H7 (cell line): ENCODE measurements at places on chromosomes 4 and X. TPM values are rescaled to one million over a fixed set of nuclear protein-coding genes. Genes with fewer than 3 reads are reported as not detected.
A peak's percentile ranks its signal among the peaks of the same experiment; 100 is the strongest.

The TCEAL1 gene
- total RNA-seq = 9.2 and 10.3 TPM in 2 replicates

The DRD5 gene
- total RNA-seq = not detected in 2 replicates

The GPR50 gene
- 0.55 and 1.5 TPM in 2 replicates for total RNA-seq

The OTUD6A gene
- total RNA-seq = not detected in 2 replicates

The SLITRK4 gene
- total RNA-seq = 9.9 and 12.7 TPM in 2 replicates

The LNX1 gene
- total RNA-seq = 1.6 and 2.7 TPM in 2 replicates

The RHOH gene
- total RNA-seq = 1.4 and 2.1 TPM in 2 replicates

The GPRASP2 gene
- total RNA-seq = 16.8 and 20.8 TPM in 2 replicates

DNA sequence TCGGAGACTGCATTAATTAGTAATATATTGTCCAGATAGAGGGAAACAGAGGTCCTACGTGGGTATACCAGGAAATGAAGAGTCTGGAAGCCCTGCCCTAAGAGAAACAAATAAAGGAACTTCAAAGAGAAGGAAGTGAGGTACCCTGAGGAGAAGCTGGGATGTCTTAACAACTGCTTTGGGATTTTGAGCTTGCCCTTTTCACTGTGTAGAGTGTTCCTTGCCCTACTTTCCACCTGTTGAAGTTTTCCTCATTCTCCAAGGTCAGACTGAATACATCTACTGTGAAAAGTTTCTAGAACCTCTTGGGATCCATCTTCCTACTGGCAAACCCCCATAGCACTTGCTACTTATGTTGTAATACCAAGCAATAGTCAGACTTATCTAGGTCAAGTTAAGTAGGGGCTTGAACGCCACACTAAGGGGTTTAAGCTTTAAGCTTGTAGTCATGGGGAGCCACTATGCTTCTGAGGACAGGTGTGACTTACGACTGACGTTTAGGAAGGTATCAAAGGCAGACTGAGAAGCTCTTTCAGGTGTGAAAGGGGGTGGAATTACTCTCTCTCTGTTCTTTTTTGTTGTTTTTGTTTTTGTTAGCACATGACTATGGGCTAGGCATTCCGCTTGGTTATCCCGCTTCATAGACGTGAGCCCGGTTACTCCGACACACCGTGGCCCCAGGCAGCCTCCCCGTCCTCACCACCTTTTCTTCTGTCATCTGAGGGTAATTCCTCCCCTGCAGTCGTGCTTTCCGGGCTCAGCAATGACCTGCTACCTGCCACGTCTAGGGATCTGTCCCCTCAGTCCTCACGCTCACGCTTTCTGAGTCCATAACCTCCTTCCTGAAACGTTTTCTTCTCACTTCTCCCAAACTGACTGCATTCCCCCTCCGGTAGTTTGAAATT, 959 bp upstream of the REST start:
- DNase-seq = peak; percentile 40

DNA sequence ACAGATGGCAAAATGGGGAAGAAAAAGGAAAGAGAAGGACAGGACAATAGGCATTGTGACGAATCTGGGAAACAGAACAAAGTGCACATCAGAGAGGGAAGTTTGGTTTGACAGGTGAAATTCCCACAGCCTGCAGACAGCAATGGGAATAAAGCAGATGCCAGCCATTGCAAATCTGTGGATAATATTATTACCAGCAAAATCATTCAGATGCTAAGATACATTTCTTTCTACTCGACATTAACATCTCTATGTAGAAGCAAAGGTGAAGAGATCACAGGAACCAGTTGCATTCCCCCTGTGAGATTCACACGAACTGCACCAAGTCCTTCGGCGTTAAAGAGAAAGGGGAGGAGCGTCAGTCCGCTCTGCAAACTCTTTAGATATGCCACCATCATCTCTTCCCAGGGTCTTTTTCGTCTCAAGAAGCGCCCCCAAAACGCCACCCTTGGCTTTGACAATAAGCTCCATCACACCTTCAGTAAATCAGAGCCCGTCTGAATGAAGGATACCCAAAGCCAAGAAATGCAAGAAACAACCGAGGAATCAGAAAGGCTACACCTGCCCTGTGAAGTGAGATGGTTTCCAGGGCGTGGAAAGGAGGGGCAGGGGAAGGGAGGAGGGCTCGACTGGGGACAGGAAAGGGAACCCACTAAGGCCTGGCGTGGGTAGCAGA, 1.9 kb downstream of the NEUROG2 start:
- peak; percentile 69 for DNase-seq

DNA sequence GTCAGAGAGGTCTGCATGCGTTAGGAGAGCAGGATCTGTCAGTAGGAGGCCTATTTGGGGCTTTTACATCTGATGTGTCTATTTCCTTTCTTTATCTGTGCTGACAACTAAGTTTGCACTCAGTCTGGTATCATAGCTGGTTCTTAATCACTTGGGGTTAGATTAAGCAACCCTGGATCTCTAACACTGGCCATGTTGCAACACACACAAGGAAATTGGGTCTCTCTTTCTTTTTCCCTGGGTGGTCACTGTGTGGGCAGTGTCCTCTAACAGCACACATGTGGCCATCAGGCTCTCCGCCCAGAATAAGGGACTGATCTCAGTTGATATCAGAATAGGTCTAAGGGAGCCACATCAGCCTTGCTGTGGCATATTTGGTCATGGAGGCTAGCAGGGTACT, 38.9 kb downstream of the IGFBP7 start:
- no peak for DNase-seq

DNA sequence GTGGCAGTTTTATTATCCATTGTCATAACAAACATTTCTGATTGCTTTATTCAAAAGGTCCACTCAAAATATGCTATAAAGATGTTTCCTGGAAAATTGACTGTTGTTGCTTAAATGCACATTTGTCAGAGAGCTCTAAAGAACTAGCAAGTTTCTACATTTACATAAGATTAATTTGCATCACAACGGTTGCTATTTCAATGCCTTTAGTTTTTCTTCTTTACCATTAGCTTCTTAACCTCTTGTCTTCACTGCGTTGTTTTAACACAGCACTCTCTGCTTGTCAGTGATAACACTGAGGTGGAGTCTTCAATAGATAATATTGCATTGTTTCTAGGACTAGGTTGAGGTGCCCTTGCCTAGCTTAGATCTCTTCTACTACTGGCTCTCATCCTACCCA, 76.7 kb upstream of the GALNT7 start:
- no peak for DNase-seq

GRCh38 chr4:10106421-10107039, 10.1 kb downstream of the WDR1 start:
- peak; percentile 65 for DNase-seq

DNA sequence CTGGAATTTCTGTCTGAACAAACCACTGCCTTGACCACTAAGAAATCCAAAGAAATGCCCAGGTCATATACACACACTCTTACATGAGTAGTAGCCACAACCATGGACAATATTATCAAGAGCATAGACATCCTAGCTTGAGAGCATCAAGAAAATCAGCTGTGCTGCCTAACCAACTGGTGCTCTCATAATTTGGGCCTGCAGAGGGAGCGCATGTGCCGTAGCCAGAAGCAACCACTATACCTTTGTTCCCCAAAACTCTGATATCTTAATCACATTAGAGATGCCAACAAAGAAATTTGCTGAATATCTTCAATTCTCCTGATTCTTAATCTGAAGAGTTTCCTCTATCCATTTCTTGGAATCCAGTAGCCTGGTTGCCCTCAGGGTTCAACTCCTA, 163.6 kb downstream of the ZNF674 start:
- no peak for DNase-seq

DNA sequence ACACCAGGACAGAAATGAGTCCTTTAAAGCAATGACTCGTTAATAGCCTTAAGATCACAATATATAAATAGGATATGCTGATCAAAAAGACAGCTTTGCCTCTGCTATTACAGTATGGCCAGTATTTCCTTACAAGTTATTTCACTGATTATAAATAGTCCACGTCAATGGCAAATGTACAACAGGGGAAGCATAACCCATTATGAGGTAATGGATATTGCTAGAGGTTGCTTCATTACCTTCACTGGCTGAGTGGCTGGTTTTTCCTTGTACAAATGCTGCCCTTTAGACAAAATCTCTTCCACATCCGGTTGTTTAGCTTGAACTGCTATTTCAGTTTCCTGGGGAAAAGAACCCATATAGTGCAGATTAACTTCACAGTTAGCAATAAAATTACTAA, 764.6 kb upstream of the FTHL17 start:
- no peak for DNase-seq

GRCh38 chr4:158176776-158177175, 4.0 kb upstream of the GASK1B start:
- no peak for DNase-seq

DNA sequence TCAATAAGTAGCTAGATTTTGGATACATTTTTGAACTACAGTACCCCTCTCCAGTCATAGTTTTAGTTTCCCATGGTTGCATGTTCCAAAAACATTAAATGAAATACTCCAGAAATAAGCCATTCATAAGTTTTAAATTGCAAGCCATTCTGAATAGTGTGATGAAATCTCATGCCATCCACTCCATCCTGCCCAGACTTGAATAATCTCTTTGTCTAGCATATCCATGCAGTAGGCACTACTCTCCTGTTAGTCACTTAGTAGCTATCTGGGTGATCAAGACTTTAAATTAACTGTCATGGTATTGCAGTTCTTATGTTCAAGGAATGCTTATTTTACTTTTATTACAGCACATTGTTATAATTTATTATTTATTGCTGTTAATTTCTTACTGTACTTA, 237.4 kb downstream of the SPANXN1 start:
- DNase-seq = no peak
